NCI-H1417 (cell line): ENCODE measurements at places on chromosomes 6 and 20.

DNA sequence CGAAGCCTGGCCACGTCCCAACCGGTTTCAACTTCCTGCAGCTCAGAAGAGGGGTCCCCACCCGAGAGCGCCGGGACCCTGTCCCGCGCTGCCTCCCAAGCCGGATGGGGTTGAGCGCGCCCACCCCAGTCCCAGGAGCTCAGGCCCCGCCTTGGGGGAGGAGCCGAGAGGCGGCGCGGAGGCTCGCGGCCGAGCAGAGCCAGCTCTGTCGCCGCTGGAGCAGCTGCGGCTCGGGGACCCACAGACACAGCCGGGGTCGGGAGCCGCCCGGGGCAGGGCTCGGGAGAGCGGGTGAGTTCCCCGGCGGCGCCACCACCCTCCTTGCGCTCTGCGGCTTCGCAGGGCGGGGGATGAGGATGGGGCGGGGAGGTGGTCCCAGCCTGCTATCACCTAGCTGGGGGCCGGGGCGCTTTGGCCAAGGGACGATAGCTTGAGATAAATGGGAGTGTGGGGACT, at the start of gene PPP1R16B:
Gene PPP1R16B (plus strand): TSS at position 196 of the 456 bp plus-strand sequence. CDS start 30,229 bp downstream, outside the sequence.
- DNase-seq, result peak; percentile 60

GRCh38 chr6:123564361-123564760, 72.4 kb downstream of the TRDN start:
- DNase-seq, result peak; percentile 7

- DNase-seq, result no peak
Observed at GRCh38 chr6:130293800-130294199, 71.0 kb upstream of the SAMD3 start.

- DNase-seq, result no peak
Observed at GRCh38 chr6:24080711-24081110, 45.3 kb upstream of the NRSN1 start.

- no peak for DNase-seq
Observed at GRCh38 chr6:29924731-29925130, 17.6 kb upstream of the HLA-A start.

- DNase-seq, result no peak
Observed at GRCh38 chr20:7371518-7372163, 568.6 kb downstream of the HAO1 start.

- DNase-seq, result no peak
Observed at GRCh38 chr6:97423190-97423589, 140.2 kb upstream of the MMS22L start.

GRCh38 chr6:19824058-19824807, 12.9 kb upstream of the ID4 start:
- DNase-seq, result no peak
